ENCODE measurements at places on chromosomes 2 and 18. TPM values are rescaled to one million over a fixed set of nuclear protein-coding genes. Genes with fewer than 3 reads are reported as not detected.

RFTN2 gene
- total RNA-seq, result 0.05 TPM

DHRS9 gene
- total RNA-seq, result not detected

VPS54 gene
- 10.1 TPM for total RNA-seq

SP140 gene
- total RNA-seq, result 68.2 TPM

NLRC4 gene
- total RNA-seq, result 0.10 TPM

KIAA2012 gene
- not detected for total RNA-seq

PSTPIP2 gene
- total RNA-seq, result 13.1 TPM

DYNAP gene
- total RNA-seq, result not detected

TMEM247 gene
- not detected for total RNA-seq
